Iris pigment epithelial cell (primary cell): ENCODE measurements at places on chromosomes 5 and 9.

- DNase-seq = no peak
These were observed 132.9 kb downstream of the PALM2AKAP2 start for GRCh38 chr9:109912726-109913460.

DNA sequence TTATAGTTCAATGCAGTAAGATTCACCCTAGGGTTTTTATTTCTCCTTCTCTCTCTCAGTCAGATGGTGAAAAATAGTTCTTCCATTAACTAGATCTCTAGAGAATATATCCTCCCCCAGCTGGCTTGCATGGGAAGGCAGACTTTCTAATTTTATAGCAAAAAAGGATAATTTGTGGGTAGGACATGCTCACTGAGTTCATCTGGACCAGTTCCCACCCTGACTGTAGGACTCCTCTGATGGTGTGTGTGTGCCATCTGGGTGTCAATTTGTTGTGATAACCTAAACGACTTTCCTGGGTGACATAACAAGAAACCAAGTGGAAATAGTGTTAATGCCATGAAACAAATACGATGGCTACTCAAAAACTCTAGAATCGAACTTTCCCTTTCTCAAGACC is 44.9 kb downstream of the APBA1 start:
- no peak for DNase-seq

DNA sequence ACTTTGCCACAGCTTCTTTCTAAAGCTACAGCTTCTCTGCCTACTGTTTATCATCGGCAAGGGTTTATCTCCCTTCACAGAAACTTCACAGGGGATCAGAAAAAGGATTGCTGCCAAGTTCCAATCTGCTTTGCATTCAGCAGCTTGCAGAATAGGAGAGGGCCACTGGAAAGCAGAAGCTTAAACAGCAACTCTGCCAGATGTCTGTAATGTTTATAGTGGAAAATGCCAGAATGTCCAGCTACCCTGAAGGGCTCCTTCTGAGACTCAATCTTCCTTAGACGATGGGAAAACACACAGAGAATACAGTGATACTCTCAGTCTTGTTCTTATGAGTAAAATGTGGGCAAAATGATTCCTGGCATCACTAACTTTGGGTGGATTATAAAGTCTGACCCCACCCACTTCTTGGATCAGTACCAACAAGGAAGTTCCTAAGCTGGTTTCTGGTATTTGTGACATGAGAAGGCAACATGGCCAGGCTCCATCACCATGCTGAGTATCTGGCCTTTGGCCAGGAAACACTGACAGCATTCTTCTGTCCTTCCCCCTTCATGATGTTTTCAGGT is 19.0 kb downstream of the STOM start:
- peak; percentile 92 for DNase-seq

- DNase-seq = peak; percentile 0
These were observed 567.9 kb downstream of the TAF11L14 start for GRCh38 chr5:18202164-18202563.

- no peak for DNase-seq
These were observed 84.2 kb upstream of the TNC start for GRCh38 chr9:115202181-115202580.

GRCh38 chr5:78771260-78772205 is 123.0 kb upstream of the LHFPL2 start:
- DNase-seq = no peak

DNA sequence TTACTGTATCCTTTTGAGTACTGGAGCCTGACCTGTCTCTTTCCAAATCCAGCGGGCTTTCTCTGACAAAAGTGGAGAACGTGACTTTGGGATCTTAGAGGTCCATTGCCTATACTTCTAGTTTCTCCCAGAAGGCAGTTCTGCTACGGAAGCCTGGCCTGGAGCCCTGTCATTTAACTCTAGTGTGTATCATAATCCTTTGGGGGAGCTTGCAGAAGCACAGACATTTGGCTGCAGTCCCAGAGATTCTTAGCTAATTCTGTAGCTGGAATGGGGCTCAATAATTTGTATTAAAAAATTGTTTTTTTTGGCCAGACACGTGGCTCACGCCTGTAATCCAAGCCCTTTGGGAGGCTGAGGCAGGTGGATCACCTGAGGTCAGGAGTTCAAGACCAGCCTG is 3.0 kb downstream of the HARS2 start:
- peak; percentile 86 for DNase-seq

DNA sequence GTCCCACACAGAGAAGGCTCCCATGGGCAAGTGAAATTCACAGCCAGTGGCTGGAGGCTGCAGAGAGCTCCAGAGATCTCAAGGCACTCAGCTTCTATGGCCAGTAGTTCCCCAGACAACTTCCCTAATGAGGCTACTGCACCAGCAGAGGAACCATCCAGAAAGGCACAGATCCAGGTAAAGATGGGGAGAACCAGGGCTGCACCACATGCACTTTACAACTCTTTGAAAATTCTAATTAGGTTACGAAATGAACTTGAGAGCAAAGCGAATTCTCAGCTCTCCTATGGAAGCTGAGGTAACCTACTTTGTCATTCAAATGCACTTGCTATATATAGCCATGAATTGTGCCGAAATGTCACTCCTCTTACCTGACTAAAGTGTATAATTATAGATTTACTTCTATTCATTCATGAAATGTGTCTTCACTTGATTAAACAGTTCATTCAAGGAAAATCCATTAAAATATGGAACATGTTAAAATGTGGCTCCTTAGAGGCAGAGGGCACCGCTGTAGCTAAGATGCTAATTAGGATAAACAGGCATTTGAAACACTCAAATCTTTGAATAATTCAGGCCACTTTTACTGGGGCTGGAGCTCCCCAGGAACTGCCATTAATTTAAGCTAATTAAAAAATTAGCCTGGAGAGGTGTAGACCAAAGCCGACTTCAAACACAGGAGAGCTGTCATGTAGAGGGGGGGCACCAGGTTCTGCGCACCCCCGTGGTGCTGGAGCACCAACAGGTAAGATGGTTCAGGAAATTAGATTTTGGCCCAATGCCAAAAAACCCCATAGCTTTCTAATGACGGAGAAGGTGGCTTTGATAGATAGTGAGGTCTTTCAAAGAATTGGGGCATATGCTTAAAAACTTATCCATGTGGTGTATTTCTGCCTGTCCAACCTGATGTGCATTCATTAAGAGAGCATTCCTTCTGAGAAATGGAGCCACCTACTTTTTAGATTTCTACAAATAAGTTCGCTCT is 204.1 kb downstream of the GABBR2 start:
- no peak for DNase-seq

GRCh38 chr5:111387361-111387760 is 125.0 kb downstream of the STARD4 start:
- no peak for DNase-seq

GRCh38 chr5:119059740-119060255 is 11.1 kb upstream of the DMXL1 start:
- DNase-seq = no peak

DNA sequence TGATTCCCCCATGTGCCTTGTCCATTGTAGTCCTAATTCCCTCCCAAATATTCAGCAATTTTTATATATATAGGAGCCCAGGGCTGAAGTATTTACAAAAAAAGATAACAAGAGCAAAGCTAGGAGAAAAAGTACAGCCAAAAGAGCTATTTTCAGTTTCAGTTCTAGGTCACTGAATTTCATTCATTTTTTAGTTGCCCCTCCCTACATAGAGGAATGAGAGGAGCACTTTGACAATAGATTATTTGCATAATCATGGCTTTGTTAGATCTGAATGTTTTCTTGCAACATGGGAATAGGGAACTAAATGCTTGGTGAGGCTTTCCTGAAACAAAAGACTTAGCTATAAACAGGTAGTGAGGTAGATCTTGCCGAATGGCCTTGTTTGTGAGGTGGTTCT is 15.3 kb upstream of the F2RL2 start:
- peak; percentile 34 for DNase-seq

DNA sequence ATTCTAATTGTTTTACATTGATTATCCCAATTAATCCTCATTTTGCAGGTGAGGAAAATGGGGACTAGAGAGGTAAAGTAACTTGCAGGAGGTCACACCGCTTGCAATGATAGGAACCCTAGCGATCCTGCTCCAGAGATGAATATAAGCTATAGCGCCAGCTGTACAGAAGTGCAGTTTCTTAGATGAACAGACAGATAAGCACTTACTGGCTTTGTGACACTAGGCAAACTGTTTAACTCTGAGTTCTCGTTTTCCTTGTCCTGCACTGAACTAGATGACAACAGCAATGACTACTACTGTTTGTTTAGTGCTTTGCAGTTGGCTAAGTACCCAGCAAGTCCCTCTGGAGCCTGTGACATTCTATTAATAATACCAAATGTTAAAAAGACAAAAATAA is 11.1 kb downstream of the LHX6 start:
- no peak for DNase-seq

DNA sequence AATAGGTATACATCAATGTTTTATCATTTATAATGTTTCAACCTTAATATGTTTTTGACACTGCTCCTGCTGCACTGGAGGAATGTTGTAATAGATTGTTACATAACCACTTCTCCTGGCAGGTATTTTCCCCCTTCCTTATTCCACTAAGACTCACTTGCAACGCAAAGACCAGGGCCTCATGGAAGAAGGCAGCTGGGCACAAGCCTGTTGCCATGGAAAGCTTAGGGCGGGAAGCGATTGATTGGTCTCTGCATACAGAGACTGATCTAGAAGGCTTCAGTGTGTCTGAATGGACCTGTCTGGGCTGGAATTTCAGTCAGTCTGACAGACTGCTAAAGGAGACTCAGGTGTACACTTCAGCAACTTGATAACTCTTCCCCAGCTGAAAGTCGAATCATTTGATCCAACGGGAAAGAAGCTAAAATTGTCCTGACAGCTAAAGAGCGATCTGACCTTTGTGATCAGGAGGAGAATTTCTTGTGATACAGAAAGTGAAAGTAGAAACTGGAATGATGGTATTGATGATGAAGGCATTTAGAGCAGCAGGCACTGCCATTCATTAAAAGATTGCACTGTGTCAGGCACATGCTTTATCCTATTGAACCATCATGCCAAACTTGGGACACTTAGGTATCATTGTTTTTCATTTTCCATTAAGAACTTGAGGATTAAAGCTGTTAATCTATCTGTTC is 65.1 kb downstream of the GRIA1 start:
- DNase-seq = no peak

GRCh38 chr9:93390953-93391515 is 60.5 kb upstream of the FAM120A start:
- DNase-seq = no peak

DNA sequence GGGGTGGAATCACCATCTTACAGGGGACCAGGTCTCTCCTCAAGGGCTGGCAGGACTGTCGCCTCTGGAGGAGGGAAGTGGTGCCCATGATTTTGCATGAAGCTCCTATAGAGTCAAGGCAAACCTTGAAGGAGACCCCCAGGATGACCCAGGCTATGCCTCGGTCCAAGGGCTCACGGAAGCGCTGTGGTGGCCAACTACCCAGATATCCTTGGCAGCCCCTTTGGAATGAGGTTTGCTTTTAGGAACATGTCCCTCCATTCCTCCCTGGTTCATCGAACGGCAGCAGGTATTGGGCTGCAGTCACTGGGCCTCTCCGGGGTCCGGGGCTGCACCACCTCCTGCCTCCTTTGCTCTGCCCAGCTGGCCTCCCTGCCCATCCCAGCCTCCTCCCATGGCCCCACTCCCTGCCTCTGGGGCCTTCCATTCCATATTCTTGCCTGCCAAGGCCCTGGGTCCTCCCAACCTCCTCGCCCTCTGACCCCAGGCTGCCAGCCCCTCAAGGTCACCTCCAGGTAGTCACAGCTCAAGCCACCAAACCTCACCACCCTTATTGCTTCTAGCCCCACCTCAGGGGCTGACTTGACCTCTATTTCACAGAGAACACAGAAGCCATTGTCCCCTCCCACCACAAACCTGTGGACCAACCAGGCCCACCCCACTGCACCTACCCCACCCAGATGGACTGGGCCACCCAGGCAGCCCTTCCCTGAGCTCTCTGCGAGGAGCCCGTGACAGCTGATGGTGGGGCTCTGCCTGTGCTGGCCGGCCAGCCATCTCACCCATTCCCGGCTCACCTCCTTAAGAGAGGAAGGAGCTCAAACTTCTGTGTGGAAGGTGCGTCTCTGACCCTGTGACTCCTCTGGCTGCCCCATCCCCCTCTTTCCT is 3.6 kb upstream of the IL3 start:
- no peak for DNase-seq

DNA sequence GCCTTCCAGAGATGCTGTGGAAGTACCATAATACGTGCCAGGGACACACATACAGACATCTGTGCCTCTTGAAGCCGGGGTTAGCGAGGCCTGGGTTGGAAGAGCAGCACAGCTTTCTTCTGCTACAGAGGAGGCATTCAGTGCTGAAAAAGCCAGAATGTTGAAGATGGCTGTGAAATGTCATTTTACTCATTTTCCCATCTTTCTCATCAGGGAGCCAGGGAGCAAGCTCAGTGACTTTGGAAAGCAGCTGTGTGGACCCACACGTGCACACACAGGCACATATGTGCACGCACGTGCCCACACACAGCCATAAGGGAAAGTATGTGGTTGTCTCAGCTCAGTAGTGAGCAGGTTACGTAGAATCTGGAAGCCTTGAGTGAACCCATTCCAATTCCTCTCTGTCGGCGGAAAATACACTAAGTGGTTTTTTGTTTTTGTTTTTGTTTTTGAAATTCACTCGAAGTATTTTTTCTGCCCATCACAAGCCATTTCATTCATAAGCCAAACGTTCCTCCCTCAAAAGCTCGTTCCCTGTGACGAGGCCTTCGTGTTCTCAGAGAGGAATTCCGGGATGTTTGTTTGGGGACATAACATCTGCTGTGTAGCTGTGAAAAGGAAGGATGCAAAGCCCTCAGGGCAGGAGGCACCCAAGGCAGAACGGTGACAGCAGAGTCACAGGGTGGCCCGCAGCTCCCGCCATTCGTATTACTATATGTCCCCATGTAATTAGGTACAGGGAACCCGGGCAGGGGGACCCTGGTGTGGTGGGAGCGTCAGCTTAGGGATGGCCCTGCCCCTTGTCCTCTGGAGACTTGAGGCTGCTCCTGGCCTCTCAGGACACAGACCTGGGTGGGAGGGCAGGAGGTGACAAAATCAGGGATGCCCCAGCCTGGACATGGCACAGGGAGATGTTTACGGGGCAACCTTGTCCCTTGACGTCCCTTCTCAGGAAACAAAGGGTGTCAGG is 29.0 kb upstream of the ANKRD33B start:
- DNase-seq = no peak

DNA sequence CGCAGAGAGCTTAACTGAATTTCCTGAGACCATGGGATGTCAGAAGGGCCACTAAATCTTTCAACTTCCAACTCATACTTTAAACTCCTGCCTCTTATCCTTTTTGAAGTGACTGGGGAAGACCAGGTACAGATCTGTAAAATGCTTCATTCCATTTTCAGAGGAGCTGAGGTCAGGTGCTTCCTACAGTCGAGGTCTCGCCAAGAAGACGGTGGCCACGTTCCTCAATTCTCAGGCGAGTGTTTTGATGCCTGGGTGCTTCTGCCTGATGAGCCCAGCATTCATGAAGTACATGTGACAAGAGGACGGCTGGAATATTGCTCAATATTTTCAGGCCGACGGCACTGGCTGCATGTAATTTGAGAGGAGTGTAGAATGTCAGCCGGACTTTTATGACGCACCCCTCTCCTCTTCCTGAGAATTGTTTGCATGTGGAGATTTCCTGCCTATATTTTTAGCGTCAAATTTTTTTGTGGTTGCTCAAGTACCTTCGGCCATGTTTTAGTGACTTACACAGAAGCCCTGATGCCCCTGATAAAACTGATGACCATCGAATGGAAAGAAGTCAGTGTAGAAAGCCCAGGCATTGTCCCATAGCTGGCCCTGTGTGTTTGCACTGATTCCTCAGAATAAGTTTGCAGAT is 38.8 kb upstream of the GLRX start:
- peak; percentile 100 for DNase-seq
